ENCODE measurements at places on chromosomes 6 and 20.
A peak's percentile ranks its signal among the peaks of the same experiment; 100 is the strongest.

GRCh38 chr6:52373151-52373690 is 11.3 kb downstream of the PAQR8 start:
- H3K4me3 ChIP-seq = no peak overlapping the region
- no peak for DNase-seq
- no peak overlapping the region for H3K27ac ChIP-seq
- peaks cover 32% of the 10 kb centered on the region for H3K4me1 ChIP-seq
- H3K36me3 ChIP-seq = peaks cover 48% of the 10 kb centered on the region
- no peaks in the 10 kb centered on the region for H3K27me3 ChIP-seq

GRCh38 chr20:53937339-53937741 is 133.1 kb downstream of the BCAS1 start:
- no peak overlapping the region for H3K27ac ChIP-seq
- DNase-seq = no peak
- H3K36me3 ChIP-seq = no peaks in the 10 kb centered on the region

- H3K4me3 ChIP-seq = peak overlapping the region; percentile 81
- peak overlapping the region; percentile 42 for H3K27ac ChIP-seq
- peaks cover 4% of the 10 kb centered on the region for H3K36me3 ChIP-seq
- no peaks in the 10 kb centered on the region for H3K27me3 ChIP-seq
Observed at GRCh38 chr20:31570735-31571617, 34.1 kb upstream of the ID1 start.

- no peak overlapping the region for H3K4me3 ChIP-seq
- no peaks in the 10 kb centered on the region for H3K4me1 ChIP-seq
- no peaks in the 10 kb centered on the region for H3K36me3 ChIP-seq
- H3K27me3 ChIP-seq = peaks cover 8% of the 10 kb centered on the region
Observed at GRCh38 chr6:107965746-107966145, 7.7 kb upstream of the SEC63 start.

- no peaks in the 10 kb centered on the region for H3K36me3 ChIP-seq
- H3K27me3 ChIP-seq = no peaks in the 10 kb centered on the region
- no peak overlapping the region for H3K27ac ChIP-seq
Observed at GRCh38 chr6:126134491-126134890, 148.2 kb downstream of the TRMT11 start.

- peaks cover 27% of the 10 kb centered on the region for H3K36me3 ChIP-seq
- H3K4me1 ChIP-seq = peaks cover 71% of the 10 kb centered on the region
- peak overlapping the region; percentile 100 for H3K27ac ChIP-seq
- DNase-seq = no peak
- no peaks in the 10 kb centered on the region for H3K27me3 ChIP-seq
Observed at GRCh38 chr6:73460056-73460455, 1.5 kb upstream of the MTO1 start.

DNA sequence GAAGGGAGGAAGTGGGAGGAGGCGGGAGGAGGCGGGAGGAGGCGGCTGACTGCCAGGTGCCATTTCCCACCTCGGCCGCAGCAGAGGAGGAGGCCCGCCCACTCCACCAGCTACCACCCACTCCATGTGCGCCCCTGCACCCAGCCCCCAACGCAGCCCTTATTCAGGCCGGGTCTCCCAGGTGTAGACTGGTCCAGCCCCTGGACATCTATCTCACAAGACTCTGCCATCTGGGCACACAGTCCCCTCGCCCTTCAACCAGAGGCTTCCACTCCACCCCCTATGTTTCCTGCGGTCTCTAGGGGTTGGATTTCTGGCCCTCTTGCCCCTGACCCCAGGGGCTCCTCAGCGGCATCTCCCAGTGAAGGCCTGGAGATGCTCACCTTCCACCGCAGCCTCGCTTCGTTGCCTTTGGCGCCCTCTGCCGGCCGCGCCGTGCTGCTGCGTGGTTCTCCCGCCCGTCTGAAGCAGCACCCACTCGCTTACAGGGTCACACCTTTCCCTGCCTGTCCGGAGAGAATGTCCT is 32.6 kb upstream of the FAM83D start:
- H3K27ac ChIP-seq = peak overlapping the region; percentile 73
- H3K4me1 ChIP-seq = peaks cover 32% of the 10 kb centered on the region
- peak; percentile 82 for DNase-seq
- no peak overlapping the region for H3K4me3 ChIP-seq

DNA sequence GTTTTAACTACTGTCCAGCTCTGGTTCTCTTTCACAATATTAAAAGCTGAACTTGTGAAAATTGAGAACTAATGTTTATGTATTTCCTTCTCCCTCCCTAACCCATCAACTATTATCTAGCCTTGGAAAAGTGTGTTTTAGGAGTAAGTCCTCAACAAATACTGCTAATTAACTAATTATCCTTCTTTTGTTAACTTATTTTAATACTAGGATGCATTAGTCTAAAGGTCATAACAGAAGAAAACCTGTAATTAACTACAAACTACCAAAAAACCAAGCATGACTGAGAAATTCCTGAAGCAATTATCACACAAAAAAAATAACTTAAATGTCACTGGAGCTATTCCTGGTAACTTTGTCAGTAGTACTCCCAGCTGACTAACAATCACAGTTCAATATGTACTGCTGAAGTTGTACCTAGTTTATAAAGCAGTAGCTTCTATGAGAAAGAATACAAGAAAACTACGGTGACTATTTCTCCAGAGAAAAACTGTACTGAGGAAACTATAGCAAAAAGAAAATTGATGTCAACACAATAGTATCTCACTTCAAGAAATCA is 301.9 kb downstream of the LAMA2 start:
- no peak for DNase-seq
- no peaks in the 10 kb centered on the region for H3K4me1 ChIP-seq
- no peaks in the 10 kb centered on the region for H3K36me3 ChIP-seq
- no peak overlapping the region for H3K4me3 ChIP-seq
- H3K27ac ChIP-seq = no peak overlapping the region

GRCh38 chr20:36607586-36608387 is 2.2 kb downstream of the RAB5IF start:
- H3K27ac ChIP-seq = peak overlapping the region; percentile 84
- peaks cover 4% of the 10 kb centered on the region for H3K27me3 ChIP-seq
- peaks cover 45% of the 10 kb centered on the region for H3K36me3 ChIP-seq

- H3K27ac ChIP-seq = no peak overlapping the region
- no peak overlapping the region for H3K4me3 ChIP-seq
- DNase-seq = peak; percentile 30
Observed at GRCh38 chr20:63172726-63173125, 43.2 kb downstream of the YTHDF1 start.

GRCh38 chr6:140082867-140083297 is 708.4 kb upstream of the CITED2 start:
- no peaks in the 10 kb centered on the region for H3K36me3 ChIP-seq
- no peak overlapping the region for H3K4me3 ChIP-seq
- H3K27ac ChIP-seq = no peak overlapping the region
- H3K27me3 ChIP-seq = no peaks in the 10 kb centered on the region
- no peak for DNase-seq

DNA sequence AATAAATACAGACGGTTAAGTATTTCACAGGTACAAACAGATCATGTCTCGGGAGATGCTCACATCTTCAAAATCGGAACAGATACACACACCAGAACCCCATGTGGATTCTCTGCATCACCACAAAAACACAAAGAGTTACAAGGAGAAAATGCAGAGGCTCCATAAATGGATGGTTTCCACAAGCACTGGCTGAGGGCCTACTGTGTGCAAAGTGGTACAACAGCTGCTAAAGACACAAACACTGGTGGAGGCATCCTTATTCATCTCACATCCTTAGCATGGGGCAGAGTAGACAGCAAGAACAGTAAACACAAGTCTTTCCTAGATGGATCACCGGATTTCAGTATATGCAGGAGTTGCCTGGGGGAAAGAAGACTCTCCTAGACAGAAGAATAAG is 88.8 kb downstream of the DTNBP1 start:
- H3K27me3 ChIP-seq = no peaks in the 10 kb centered on the region
- H3K4me1 ChIP-seq = peaks cover 4% of the 10 kb centered on the region
- no peak overlapping the region for H3K4me3 ChIP-seq
- DNase-seq = no peak
- H3K36me3 ChIP-seq = peaks cover 3% of the 10 kb centered on the region

DNA sequence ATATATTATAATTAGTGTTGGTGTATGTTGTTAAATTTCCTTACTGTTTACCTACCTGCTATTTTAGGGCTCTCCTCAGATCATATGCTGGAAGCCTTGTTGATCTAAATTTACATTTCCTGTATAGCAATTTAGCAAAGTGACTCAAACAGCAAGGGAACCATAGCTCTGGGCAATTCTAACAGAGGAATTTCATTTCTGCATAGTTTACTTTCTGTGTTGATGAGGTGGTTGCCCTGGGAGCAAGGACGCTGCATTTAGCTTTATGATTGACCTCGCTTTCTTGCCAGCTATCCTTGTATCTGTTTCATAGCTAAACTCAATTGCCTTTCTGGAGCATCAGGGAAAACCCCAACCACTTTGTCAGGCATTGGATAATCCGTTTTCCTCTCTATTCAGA is 810.8 kb downstream of the GRIK2 start:
- no peaks in the 10 kb centered on the region for H3K27me3 ChIP-seq
- no peak overlapping the region for H3K4me3 ChIP-seq
- H3K4me1 ChIP-seq = no peaks in the 10 kb centered on the region
- H3K36me3 ChIP-seq = no peaks in the 10 kb centered on the region

DNA sequence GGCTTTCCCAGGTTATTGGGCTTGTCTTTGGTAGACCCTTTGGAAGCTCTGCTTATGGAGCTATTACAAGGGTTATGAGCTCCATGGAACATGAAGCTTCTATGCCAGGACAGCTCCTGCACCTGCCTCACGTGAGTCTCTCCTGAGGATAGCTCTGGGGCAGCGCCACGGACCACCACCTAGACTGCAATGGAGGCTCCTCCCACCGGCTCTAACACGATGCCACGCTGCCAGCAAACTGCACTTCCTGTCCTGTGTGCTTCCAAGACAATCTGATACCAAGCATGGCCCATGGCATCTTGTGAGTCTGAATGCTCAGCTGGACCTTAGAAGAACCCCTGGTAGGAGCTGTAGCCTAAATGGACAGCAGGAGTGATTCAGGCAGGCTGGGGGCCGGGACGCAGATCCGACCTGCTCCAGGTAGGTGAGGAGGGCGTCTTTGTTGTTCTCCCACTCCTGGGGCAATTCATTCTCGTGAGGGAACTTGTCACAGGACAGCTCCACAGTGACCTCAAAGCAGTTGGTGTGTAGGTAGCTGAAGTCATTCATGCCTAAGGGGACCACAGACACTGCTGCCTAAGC is 5.5 kb downstream of the CPXM1 start:
- H3K36me3 ChIP-seq = peaks cover 2% of the 10 kb centered on the region
- no peak overlapping the region for H3K4me3 ChIP-seq
- H3K27me3 ChIP-seq = peaks cover 61% of the 10 kb centered on the region
- no peak overlapping the region for H3K27ac ChIP-seq

- H3K27ac ChIP-seq = no peak overlapping the region
- H3K27me3 ChIP-seq = no peaks in the 10 kb centered on the region
- no peaks in the 10 kb centered on the region for H3K4me1 ChIP-seq
- no peak overlapping the region for H3K4me3 ChIP-seq
Observed at GRCh38 chr20:24598346-24598745, 128.9 kb downstream of the SYNDIG1 start.

GRCh38 chr20:56171087-56172012 is 77.2 kb upstream of the MC3R start:
- no peak overlapping the region for H3K27ac ChIP-seq
- no peaks in the 10 kb centered on the region for H3K27me3 ChIP-seq
- DNase-seq = no peak

GRCh38 chr6:148700741-148701311 is 46.0 kb upstream of the UST start:
- peaks cover 8% of the 10 kb centered on the region for H3K4me1 ChIP-seq
- peak overlapping the region; percentile 65 for H3K27ac ChIP-seq
- DNase-seq = peak; percentile 39
- no peaks in the 10 kb centered on the region for H3K36me3 ChIP-seq
- peaks cover 7% of the 10 kb centered on the region for H3K27me3 ChIP-seq

- peaks cover 80% of the 10 kb centered on the region for H3K27me3 ChIP-seq
- H3K4me1 ChIP-seq = peaks cover 7% of the 10 kb centered on the region
- H3K4me3 ChIP-seq = peak overlapping the region; percentile 23
- H3K36me3 ChIP-seq = peaks cover 11% of the 10 kb centered on the region
- no peak for DNase-seq
Observed at GRCh38 chr6:27280064-27280539, 32.0 kb downstream of the POM121L2 start.

- no peaks in the 10 kb centered on the region for H3K27me3 ChIP-seq
- H3K27ac ChIP-seq = no peak overlapping the region
- H3K4me1 ChIP-seq = no peaks in the 10 kb centered on the region
- H3K36me3 ChIP-seq = no peaks in the 10 kb centered on the region
- no peak overlapping the region for H3K4me3 ChIP-seq
Observed at GRCh38 chr6:19470333-19470732, 366.8 kb upstream of the ID4 start.

GRCh38 chr6:31243508-31243907 is 28.4 kb downstream of the HLA-C start:
- peaks cover 42% of the 10 kb centered on the region for H3K27me3 ChIP-seq
- no peak for DNase-seq
- no peak overlapping the region for H3K4me3 ChIP-seq
- peaks cover 4% of the 10 kb centered on the region for H3K36me3 ChIP-seq
- H3K4me1 ChIP-seq = peaks cover 3% of the 10 kb centered on the region

DNA sequence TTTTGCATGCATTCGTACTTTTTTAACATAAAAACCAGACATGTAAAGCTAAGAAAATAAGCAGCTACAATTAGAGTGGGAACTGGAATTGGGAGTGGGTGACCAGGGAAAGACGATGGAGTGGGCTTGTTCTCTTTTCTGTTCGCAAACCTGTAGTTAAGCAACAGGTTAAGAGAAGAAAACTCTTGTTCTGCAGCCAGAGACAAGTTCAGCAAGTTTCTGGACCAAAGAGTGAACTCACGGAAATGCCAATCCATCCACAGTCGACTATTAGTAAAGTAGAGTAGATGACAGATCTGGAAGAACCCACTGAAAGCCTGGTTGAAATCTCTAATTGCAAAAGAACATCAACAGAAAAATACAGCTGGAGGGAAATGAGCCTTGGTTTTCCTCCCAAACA is 197.8 kb downstream of the TFAP2A start:
- no peaks in the 10 kb centered on the region for H3K27me3 ChIP-seq
- no peak for DNase-seq
- H3K27ac ChIP-seq = no peak overlapping the region
- no peaks in the 10 kb centered on the region for H3K36me3 ChIP-seq
- H3K4me3 ChIP-seq = no peak overlapping the region
- H3K4me1 ChIP-seq = no peaks in the 10 kb centered on the region

- H3K27ac ChIP-seq = no peak overlapping the region
- no peaks in the 10 kb centered on the region for H3K27me3 ChIP-seq
- DNase-seq = peak; percentile 49
Observed at GRCh38 chr6:153312634-153313033, 181.6 kb upstream of the RGS17 start.

- no peak overlapping the region for H3K4me3 ChIP-seq
- no peaks in the 10 kb centered on the region for H3K4me1 ChIP-seq
- H3K36me3 ChIP-seq = no peaks in the 10 kb centered on the region
- no peak for DNase-seq
- no peak overlapping the region for H3K27ac ChIP-seq
- peaks cover 71% of the 10 kb centered on the region for H3K27me3 ChIP-seq
Observed at GRCh38 chr20:48897305-48898010, 24.1 kb upstream of the ARFGEF2 start.

- no peaks in the 10 kb centered on the region for H3K27me3 ChIP-seq
- H3K4me1 ChIP-seq = peaks cover 91% of the 10 kb centered on the region
- peaks cover 8% of the 10 kb centered on the region for H3K36me3 ChIP-seq
- peak; percentile 49 for DNase-seq
- H3K27ac ChIP-seq = peak overlapping the region; percentile 79
- no peak overlapping the region for H3K4me3 ChIP-seq
Observed at GRCh38 chr6:37024656-37025337, 19.3 kb downstream of the FGD2 start.

Data from activated naive CD4-positive, alpha-beta T cell treated with anti-CD3 and anti-CD28 coated beads, Interleukin-2, amount 10 ng/mL, durations not matched to agents 7 days and 5 days (primary cell).